Gastroesophageal sphincter (tissue), 4 donors: ENCODE measurements at places on chromosomes 11 and 22.
A peak's percentile ranks its signal among the peaks of the same experiment; 100 is the strongest.

DNA sequence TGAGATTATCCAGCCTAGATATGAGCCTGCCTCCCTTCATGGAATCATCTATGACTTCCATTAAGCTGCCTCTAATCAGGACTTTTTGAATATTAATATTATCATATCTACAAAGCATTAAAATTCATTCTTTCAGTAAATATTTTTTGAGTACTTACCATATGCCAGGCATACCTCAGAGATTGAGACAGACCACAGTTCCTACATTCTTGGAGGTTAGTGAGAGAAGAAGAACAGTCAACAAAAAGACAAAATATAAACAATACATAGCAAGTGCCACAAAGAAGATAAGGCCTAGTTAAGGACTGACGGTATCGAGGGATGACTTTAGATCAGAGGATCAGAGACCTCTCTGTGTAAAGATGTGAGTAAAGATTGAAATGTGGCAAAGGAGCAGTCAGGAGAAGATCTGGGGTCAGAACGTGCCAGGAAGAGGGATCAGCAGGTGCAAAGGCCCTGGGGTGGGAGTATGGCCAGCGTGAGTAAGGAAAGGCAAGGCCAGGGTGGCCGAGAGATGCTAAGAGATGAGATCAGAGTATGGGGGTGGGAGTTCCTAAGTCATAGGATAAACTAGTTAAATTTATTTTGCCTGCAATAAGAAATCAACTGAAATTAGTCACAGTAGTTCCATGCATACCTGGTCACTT, 15.4 kb downstream of the SLC35C1 start:
- no peak for ATAC-seq

DNA sequence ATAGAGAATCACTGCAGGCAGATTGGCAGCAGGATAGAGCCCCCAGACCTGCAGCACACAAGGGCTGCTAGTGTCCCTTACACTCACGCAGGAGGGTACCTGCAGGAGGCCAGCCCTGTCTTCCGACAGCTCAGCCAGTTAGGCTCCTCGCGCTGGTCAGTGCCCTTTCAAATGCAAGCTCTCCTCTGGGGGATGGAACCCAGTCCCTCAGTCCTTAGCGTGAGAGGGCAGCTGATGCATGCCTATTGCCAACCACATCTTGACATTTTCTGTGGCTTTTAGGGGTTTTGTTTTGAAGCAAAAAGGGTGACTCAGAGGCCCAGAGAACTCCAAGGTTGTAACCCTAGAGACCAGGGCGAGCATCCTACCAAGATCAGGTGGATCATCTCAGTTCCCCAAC, 40.0 kb downstream of the WNT11 start:
- no peak for ATAC-seq

DNA sequence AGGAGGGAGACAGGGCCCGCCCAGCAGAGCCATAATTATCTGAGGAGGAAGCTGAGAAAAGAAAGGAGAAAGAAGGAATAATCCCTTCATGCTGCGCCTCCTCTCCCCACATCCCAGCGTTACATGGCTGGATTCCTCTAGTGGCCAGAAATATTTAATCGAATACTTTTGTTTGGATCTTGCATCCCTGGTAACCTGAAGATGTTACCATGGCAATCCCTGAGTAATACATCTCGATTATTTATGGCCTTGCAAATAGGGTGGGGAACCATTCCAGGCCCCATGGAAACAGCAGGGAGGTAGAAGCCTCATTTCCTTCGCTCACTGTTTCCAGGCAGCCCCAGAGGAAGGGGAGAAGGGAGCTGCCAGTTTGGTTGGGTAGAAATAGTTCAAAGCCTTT, 357.7 kb downstream of the BUD13 start:
- ATAC-seq: no peak

GRCh38 chr22:27312966-27313855, 488.3 kb downstream of the MN1 start:
- no peak for ATAC-seq

DNA sequence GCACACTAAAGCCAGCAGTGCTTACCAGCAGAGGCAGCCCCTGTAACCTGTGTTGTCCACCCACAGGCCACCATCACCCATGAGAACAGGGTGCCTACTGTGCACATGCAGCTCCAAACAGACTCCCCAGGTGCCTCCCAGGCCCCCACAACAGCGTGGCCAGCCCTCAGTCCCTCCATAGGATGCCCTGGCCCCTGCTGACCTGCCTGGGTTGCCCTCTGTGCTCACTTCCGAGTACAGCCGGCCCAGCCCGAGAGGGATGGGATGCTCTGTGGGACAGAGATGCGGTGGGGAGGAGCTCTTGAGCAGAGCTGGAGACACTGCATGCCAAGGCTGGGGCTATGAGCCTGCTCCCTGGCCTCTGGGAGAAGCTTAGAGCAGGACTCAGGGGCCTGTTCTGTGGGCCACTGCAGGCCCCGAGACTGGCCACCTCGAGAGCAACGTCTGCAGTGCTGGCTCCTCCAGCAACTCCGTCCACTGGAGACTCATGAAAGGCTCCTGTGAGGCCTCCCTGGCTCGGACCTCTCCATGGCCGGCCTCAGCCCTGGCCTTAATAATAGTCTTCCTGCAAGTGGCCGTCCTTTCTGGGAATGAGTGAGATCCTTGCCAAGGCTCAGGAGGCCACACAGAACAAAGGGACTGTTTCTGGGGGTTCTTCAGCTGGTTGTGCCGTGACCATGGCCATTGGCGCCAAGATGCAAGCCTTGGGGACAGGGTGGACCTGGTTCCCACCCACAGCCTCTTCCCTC, 27.0 kb downstream of the FADS2 start:
- no peak for ATAC-seq

GRCh38 chr11:111097191-111097590, 148.3 kb upstream of the POU2AF2 start:
- peak; percentile 39 for ATAC-seq

- ATAC-seq: peak; percentile 21
These were observed 222.2 kb downstream of the NAV2 start for GRCh38 chr11:19934828-19935259.

GRCh38 chr11:14547440-14547839, 27.3 kb upstream of the PSMA1 start:
- ATAC-seq: no peak

- ATAC-seq: no peak
These were observed 40.8 kb upstream of the ST14 start for GRCh38 chr11:130118636-130119387.

GRCh38 chr11:13635290-13635689, 33.2 kb upstream of the FAR1 start:
- no peak for ATAC-seq
